ENCODE measurements at places on chromosomes 7 and 10.

DNA sequence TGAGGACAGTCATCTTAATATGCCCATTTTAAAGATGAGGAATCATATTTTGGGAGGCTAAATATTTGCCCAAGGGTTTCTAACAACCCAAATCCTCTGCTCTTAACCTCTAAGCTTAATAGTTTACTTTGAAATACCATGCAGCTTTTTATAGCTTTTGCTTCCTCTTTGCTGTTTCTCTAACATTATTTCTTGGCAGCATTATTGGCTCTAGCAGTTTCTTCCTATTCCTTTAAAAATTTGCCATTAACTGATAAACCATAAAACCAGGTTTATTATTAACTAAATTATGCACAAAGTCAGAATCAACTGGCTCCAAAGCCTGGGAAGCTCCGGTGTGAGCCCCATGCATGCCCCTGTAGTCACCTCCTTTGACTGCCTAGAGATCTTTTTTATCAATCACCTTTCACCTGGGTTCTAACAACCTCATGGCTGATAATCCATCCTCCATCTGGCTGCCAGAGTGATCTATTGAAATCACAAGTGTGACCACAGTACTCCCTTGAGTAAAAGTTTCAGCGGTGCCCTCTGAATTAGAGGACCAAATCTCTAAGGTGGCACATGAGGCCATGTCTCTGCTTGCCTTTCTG, 62.4 kb downstream of the ITGB8 start:
- DNase-seq = no peak

DNA sequence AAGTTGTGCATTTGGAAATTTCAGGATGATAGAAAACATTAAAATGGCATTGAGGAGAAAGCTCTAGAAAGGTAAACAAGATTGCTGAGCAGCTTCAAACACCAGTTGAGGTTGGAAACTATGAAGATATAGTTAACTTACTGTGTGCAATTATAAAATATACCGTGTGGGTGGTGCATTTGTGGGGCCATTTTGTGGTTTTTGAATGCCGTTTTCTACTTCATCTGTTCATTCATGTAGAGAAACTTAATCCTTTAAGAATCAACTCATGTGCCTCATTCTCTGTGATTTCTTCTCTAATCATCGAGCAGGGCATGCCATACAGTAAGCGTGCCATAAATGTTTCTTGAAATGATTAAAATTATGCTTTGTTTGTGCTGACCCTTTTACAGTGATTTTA, 232.8 kb upstream of the TEX47 start:
- DNase-seq = no peak

GRCh38 chr7:87475359-87476178, at the start of gene ABCB4:
ABCB4 (minus strand) TSS chr7:87475680; CDS start chr7:87475465, 215 bp downstream.
- DNase-seq = peak; percentile 52

DNA sequence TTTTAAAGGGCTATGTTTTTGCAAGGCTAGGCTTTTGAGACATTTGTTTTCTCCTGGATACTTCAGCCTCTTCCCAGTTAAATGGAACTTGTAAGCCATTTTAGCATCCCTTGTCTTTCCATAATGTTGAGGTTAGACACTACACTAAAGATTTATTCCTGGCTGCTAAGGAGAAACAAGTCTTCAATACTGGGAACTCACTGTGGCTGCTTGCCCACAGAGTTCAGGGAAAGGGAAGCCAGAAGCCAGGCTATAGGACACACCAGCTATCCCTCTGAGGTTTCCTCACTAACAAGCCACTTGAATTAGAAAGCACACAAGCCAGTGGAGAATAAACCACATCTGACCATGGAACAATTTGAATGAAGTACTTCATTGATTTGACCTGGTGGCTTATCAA, 421.7 kb upstream of the CHRM2 start:
- no peak for DNase-seq

DNA sequence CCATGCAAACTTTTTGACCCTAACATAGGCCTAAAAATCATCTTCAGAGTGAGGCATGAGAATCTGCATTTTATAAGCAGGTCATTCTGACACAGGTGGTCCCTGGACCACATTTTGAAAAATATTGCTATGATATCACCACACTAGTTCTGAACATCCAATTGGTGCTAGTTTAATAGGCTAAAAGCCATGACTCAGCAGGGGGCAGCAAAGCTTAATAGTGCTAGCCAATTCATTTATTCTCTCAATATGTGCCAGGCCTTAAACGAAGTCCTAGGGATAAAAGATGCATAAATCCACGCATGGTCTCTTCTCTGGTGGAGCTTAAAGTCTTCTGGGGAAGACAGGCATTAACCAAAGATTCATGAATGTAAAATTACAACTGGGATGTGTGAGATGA, 10.2 kb upstream of the SLC25A28 start:
- DNase-seq = no peak

GRCh38 chr10:6135589-6136168, 46.8 kb downstream of the RBM17 start:
- DNase-seq = no peak

- no peak for DNase-seq
These were observed 74.1 kb downstream of the DNAH11 start for GRCh38 chr7:21616796-21617436.

DNA sequence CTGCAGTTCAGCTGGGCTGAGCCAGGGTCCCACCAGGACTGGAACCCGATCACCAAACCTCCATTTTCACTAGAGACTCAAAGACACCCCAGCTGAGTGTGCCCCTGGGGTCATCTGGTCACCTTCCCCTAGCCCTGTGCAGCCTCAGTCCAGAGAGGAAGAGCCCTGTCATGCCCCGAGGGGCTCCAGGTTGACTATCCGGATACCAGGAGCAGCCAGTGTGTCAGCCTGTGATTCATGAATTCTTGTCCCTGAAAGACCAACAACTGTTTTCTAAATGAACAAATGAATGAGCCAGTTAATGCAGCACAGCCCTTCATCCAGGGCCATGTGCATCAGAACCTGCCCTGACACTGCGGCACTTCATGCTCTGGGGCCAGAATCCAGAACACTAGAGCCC, 201.9 kb upstream of the TCERG1L start:
- DNase-seq = no peak
